ENCODE measurements at places on chromosomes 6 and 20.

GRCh38 chr20:53578492-53579222, 15.0 kb downstream of the ZNF217 start:
- DNase-seq: peak; percentile 63

DNA sequence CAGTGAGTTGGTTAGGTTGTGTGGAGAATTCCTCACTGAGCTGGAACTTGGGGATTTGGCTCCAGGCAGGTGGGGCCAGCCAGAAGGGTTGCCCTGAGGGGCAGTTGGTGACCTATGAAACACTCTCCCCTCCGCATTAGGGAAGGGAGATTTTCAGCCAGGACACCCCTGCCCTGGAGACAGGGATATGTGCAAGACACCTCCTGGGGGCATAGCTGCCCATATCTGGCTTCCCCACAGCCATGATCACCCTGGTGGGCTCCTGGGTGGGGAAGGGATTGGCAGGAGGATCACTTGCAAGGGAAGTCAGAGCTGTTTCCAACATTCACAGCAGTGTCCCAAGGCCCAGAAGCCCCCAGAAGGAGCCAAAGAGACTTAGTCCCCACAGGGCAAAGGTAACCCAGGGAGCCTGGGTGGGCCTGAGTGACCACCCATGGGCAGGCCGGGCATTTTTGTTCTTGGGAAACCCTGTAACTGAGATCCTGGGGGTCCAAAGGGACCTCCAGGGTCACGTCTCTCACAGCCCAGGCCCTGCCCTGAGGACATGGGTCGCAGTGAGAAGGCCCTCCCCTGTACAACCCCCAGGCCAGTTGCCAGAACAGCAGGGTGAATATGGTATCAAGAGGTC, 145.8 kb downstream of the MRPL14 start:
- DNase-seq: no peak

GRCh38 chr6:152698692-152699091, 995 bp downstream of the MYCT1 start:
- DNase-seq: no peak

GRCh38 chr6:7632501-7633290, 42.7 kb downstream of the SNRNP48 start:
- no peak for DNase-seq

DNA sequence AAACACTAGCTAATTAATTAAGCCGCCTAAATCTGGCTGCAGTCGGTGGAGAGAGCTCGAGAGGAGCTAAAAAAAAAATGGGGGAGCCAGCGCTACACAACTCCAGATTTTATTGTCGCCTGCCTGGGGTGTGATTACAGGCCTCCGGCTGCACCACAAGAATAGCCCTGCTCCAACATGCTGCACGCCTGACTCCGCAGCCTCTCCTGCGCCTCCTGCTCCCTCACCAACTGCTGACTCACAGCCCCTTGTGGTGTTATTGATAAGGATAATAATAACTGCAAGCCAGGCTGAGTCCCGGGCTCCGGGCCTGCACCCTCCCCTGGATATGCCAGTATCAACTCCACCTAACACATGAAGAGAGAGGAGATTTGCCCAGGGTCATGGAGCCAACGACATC, 16.8 kb downstream of the SIRPA start:
- no peak for DNase-seq

DNA sequence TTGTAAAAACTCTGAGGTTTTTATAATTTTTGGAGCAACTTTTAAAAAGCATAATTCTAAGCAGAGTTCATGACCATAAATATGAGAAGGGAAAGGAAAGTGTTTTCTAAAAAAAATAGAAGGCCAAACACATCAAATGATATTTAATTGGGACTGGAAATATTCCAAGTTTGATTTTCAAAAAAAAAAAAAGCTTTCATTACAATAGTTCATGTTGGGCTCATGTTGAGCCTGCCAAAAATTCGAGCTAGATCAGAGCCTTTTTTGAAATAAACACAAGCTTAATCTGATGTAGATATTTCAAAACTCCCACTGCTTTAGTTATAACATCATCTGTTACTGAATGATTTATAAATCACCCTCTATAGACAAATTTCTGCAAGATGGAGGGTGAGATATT, 163.4 kb upstream of the DEFB112 start:
- DNase-seq: no peak

- peak; percentile 88 for DNase-seq
Observed at GRCh38 chr6:167559675-167560479, 235.0 kb downstream of the TTLL2 start.

- DNase-seq: no peak
Observed at GRCh38 chr6:106241498-106241897, 84.1 kb downstream of the ATG5 start.

- DNase-seq: peak; percentile 24
Observed at GRCh38 chr20:19964289-19965265, 52.6 kb upstream of the NAA20 start.

- no peak for DNase-seq
Observed at GRCh38 chr20:51600016-51600420, 57.5 kb upstream of the NFATC2 start.

DNA sequence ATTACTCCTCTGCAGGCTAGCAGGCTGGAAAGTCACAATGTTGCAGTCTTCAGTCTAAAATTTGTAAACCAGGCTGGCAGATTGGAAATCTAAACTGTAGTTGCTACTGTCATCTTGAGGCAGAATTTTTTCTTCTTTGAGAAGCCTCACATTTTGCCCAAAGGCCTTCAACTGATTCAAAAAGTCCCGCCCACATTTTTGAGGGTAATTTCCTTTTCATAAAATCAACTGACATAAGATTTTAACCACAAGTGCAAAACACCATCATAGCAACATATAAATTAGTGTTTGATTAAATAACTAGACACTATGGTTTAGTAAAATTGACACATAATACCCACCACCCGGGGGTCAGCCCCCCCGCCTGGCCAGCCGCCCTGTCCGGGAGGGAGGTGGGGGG, 28.4 kb downstream of the HLA-C start:
- no peak for DNase-seq

- DNase-seq: no peak
Observed at GRCh38 chr6:158168040-158168289, at the start of gene SERAC1. Gene SERAC1 (minus strand): TSS chr6:158168262. CDS start chr6:158158363, 9,899 bp downstream.

GRCh38 chr20:36481380-36482043, 59.8 kb upstream of the MYL9 start:
- no peak for DNase-seq

GRCh38 chr6:125258651-125259353, 43.0 kb downstream of the HDDC2 start:
- DNase-seq: no peak

- no peak for DNase-seq
Observed at GRCh38 chr6:158584236-158584651, 24.4 kb downstream of the TMEM181 start.

DNA sequence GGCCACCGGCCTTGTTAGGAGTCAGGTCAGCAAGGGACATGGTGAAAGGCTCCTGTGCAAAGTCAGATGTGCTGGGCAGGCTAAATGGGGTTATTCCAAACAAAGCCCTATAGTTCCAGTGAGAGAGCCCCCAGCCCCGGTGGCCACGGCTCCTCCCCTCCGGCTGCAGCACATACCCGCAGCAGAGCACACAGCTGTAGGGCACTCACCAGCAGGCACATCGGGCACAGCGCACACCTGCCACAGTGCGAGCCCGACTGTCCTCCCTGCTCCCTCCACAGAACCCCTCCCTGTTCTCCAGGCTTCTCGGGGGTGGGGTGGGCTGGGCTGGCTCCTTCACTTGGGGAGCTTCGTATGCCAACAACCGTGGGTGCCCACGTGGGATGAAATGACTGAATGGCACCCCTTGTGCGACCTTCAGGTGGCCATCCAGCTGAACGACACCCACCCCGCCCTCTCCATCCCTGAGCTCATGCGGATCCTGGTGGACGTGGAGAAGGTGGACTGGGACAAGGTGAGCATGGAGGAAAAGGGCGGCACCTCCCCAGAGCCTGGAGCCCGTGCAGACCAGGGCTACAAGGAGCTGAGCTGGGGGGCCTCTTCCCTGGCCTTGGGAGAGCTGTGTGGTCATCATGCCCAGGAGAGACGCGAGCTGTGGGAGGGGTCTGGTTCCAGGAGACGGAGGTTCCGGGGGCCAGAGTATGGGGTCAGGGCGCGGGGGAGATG, 30.9 kb downstream of the PYGB start:
- peak; percentile 43 for DNase-seq

DNA sequence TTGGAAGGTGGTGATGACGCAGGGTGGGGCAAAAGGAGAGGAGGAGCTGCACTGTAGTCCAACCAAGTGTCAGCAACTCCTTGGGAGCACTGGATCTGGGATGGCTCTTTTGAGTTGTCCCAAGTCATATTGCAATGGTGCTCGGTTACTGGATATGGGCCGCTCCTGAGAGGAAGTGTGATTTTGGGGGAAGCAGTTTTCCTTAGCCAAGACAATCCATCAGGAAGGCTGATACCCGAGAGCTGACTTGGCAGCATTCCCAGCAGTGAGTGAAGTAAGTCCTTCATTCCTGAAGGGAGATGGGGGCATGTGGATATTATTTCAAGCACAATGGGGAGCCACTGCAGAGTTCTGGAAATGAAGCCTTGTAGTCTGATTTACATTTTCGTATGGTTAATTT, 354.1 kb downstream of the RFPL4B start:
- DNase-seq: no peak

DNA sequence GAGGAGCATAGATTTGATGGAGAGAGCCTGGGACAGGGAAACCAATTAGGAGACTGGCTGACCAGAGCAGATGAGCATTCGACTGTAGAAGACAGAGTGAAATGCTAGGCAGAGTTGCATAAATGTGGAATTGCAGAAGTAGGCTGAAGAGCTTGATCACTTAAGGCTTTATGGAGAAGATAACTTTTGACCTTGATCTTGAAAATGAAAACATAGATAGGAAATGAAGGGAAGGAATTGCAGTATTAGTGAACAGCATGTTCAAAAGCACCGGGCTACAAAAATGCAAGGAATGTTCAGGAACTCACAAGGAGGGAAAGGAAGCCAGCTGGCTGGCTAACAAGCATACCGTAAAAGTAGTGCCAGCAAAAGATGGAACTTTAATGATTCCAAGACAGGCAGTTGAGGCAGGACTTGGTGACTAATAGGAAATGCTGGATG, 20.5 kb upstream of the LTV1 start:
- no peak for DNase-seq

- no peak for DNase-seq
Observed at GRCh38 chr6:97294451-97294850, 11.4 kb upstream of the MMS22L start.

- DNase-seq: no peak
Observed at GRCh38 chr6:79145301-79145700, 67.2 kb upstream of the PHIP start.

GRCh38 chr20:38950254-38950653, 11.9 kb upstream of the DHX35 start:
- no peak for DNase-seq

DNA sequence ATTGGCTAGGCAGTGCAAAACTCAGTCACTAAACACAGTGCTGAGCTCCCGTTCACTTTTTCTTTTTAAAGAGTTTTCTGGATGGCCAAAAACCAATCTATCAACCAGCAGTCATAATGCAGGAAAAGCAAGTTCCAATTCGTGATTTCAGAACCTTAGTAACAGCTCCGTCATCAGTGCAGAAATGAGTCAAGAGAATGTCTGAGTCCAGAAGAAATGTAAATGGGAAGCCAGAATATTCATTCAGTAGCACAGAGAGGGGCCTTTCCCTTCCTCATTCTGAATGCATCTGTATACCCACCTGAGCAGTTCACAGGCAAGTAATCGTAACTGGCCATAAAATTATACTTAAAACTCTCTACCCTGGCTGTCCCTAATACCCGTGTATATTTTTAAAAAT, 20.4 kb downstream of the HUS1B start:
- no peak for DNase-seq

- no peak for DNase-seq
Observed at GRCh38 chr6:162576016-162576415, 151.6 kb downstream of the PRKN start.

DNA sequence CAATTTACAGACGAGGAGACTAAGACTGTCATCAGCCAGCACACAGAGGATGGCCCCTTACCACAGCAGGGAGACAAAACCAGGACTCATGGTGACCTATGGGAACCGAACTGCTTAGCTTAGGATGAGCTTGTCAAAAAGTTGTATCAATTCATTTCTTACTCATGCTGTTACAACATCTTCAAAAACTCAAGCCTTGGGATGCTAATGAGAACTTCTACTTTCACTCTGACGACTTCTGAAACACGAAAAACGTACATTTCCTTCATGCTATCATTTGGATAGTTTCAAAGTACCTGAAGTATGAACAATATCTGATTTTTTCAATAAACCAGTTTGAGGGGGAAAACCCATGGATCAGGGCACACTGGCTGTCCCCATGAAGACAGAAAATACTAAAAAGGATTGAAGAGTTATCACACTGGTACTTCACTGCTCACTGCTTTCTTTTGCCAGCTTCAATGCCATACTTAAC, 31.9 kb downstream of the HIVEP2 start:
- no peak for DNase-seq

- DNase-seq: no peak
Observed at GRCh38 chr20:42258564-42259302, 640.6 kb upstream of the CHD6 start.

GRCh38 chr6:3806169-3806922, 42.8 kb upstream of the FAM50B start:
- DNase-seq: peak; percentile 60

DNA sequence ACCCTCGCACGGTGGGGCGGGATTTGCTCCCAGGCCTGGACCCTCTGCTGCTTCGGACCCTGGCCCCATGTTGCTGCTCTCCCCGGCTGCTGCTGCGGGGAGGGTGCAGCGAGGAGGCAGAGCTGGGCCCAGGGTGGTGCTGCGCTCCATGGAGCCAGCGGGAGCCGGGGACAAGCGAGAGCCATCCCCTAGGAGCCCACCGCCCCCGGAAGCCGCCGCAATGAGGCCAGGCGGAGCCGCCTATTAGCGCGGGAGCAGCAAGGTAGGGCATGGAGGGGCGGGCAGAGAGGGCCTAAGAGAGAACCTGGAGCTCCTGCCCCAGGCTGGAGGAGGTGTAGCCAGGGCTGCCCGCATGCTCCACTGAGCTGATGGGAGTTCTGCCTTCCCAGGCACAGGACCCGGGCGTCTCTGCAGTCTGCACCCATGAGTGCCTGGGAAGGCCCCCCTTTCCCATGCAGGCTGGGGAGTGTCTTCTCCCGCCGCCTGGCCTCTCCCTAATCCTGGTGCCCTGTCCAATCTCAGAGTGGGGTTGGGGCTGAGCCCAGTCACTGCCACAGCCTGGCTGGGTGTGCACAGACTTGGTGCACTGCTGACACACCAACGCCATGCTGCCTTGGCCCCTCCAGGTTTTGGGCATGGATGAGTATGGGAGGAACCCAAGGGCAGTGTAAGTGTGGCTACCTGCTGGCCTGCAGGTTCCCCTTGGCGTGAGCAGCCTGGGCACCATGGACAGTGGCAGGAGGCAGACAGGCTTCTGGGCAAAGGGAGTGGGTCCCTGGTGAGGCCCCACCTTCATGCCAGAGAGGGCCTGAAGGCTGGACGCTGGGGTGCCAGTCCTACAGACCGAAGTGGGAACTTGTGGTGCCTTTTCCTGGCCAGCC, 360.6 kb upstream of the MAP3K7 start:
- DNase-seq: no peak

All from Peyer's patch (tissue), 4 donors.